ENCODE measurements at places on chromosomes 4 and X.

- no peaks in the 10 kb centered on the region for H3K36me3 ChIP-seq
- H3K4me3 ChIP-seq: no peak overlapping the region
- DNase-seq: no peak
Observed at GRCh38 chrX:28273736-28274135, 292.5 kb upstream of the DCAF8L1 start.

DNA sequence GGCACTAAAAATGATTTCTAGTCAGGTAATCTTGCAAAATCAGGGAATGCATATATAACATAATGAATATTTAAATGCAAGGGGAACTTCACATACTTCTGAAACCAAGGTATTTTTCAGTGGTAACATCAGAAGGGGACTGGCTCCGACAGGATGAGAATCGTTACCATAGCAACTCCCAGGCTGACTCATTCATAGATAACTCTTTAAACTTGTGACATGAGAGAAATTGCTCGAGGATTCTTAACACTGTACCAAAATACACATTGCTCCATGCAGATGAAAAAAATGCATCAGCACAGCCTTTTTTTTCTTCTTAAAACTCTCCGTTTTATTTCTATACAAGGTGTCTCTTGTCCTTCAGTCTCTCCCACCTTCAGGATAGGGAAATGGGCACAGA is 114.3 kb downstream of the GABRB1 start:
- H3K27ac ChIP-seq: no peak overlapping the region
- peaks cover 9% of the 10 kb centered on the region for H3K4me1 ChIP-seq
- no peak overlapping the region for H3K4me3 ChIP-seq
- no peaks in the 10 kb centered on the region for H3K27me3 ChIP-seq
- DNase-seq: peak; percentile 41
- H3K36me3 ChIP-seq: no peaks in the 10 kb centered on the region

- DNase-seq: peak; percentile 87
- H3K4me3 ChIP-seq: peak overlapping the region; percentile 28
- H3K27me3 ChIP-seq: no peaks in the 10 kb centered on the region
- H3K4me1 ChIP-seq: peaks cover 16% of the 10 kb centered on the region
- no peaks in the 10 kb centered on the region for H3K36me3 ChIP-seq
Observed at GRCh38 chr4:99404595-99405287, 30.4 kb downstream of the ADH7 start.

DNA sequence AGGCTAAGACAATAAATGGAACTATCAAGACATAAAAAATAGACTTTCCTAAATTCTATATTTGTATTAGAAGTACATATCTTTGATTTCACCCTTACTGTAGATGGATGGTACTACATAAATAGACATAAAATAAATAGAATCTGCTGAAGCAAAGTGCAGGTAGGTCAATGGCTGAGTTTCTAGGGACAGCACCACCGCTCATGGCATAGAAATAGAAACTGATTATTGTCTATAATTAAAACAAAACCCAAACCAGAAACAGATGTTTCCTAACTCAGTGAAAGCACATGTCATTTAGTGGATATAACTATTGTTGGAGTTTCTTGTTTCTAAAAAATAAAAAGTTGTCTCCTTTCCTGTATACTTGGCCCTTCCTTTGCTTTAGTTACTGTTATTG is 387.3 kb upstream of the ADGRL3 start:
- no peaks in the 10 kb centered on the region for H3K4me1 ChIP-seq
- DNase-seq: no peak
- H3K4me3 ChIP-seq: no peak overlapping the region
- no peak overlapping the region for H3K27ac ChIP-seq

GRCh38 chrX:31293409-31293808 is 221.6 kb upstream of the FTHL17 start:
- no peaks in the 10 kb centered on the region for H3K27me3 ChIP-seq
- no peak for DNase-seq
- H3K4me1 ChIP-seq: no peaks in the 10 kb centered on the region
- H3K4me3 ChIP-seq: no peak overlapping the region
- no peaks in the 10 kb centered on the region for H3K36me3 ChIP-seq
- H3K27ac ChIP-seq: no peak overlapping the region

DNA sequence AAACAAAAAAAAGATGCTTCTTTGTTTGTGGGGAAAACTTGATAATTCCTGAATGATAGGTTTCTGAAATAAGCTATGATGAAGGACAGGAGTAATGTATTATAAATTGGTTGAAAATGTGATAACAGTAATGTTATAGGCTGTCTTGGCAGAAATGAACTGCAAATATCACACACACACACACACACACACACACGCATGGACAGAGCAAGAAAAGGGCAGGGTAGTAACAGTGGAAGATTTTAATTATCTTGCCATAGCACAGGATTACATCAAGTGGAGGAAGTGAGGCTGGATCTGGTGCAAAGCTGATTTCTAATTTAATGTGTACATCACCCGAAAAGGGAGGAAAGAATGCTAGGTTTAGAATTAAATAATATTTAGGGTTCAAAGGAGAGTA is 97.5 kb upstream of the CXXC4 start:
- H3K36me3 ChIP-seq: no peaks in the 10 kb centered on the region
- no peaks in the 10 kb centered on the region for H3K4me1 ChIP-seq
- no peak overlapping the region for H3K27ac ChIP-seq
- no peak for DNase-seq
- H3K4me3 ChIP-seq: no peak overlapping the region
- no peaks in the 10 kb centered on the region for H3K27me3 ChIP-seq

GRCh38 chr4:103095080-103095479 is 4.6 kb downstream of the BDH2 start:
- H3K27ac ChIP-seq: no peak overlapping the region
- peaks cover 10% of the 10 kb centered on the region for H3K4me1 ChIP-seq
- no peak for DNase-seq
- H3K36me3 ChIP-seq: no peaks in the 10 kb centered on the region

DNA sequence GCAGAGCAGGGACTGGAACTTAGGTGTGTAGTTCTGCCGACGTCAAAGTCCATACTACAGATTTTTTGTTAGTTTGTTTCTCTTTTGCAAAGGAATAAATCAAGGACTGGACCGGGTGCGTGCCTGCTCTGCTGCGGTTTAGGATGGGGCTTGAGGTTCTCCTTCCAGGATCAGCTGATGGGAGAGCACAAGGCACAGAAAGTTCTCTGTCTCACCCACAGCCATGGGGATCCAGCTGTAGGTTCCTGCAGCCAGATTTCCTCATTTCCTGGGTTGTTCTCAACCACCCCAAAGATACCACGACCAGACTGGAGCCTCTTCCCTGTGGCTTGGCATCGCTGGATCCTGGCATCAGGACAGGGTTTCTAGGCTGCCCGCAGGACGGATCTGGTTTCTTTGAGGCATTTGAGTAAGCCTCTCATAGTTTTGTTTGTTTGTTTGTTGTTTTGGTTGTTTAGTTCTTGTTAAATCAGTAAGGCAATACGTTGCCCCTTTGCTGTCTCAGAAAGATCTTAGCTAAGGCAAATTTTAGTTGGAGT is 789 bp upstream of the SRPX start:
- DNase-seq: no peak
- no peak overlapping the region for H3K27ac ChIP-seq
- H3K4me3 ChIP-seq: no peak overlapping the region

- H3K27me3 ChIP-seq: no peaks in the 10 kb centered on the region
- no peaks in the 10 kb centered on the region for H3K36me3 ChIP-seq
- H3K27ac ChIP-seq: peak within 1 kb of the TSS; percentile 96
- H3K4me3 ChIP-seq: peak within 1 kb of the TSS; percentile 75
- peak; percentile 91 for DNase-seq
Observed at GRCh38 chr4:38856524-38857337, at the start of gene TLR6. Gene TLR6, minus strand, starts transcription at chr4:38856817. Its CDS starts 27,344 bp downstream, at chr4:38829473.

GRCh38 chrX:134315866-134316265 is 78.9 kb downstream of the CCDC160 start:
- H3K36me3 ChIP-seq: no peaks in the 10 kb centered on the region
- no peaks in the 10 kb centered on the region for H3K27me3 ChIP-seq
- no peak overlapping the region for H3K4me3 ChIP-seq
- H3K4me1 ChIP-seq: no peaks in the 10 kb centered on the region

DNA sequence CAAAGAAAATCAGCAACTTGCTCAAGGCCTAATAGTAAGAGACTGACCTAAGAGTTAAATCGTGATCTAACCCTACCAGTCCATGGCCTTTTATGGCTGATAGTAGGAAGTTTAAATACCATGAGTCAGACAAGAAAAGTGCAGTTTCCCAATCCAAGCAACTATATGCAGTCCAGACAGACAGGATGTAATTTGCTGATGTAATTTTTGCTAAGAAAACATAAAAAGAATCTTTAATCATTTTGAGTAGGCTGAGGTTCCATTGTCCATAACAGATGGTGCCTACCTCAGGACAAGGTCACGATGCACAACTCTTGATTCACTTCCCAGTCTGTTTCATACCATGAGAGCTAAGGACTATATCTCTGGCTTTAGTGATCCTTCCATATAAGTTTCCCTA is 317.5 kb upstream of the GRIA3 start:
- H3K36me3 ChIP-seq: no peaks in the 10 kb centered on the region
- no peaks in the 10 kb centered on the region for H3K27me3 ChIP-seq
- no peak overlapping the region for H3K4me3 ChIP-seq
- DNase-seq: no peak
- H3K4me1 ChIP-seq: no peaks in the 10 kb centered on the region

GRCh38 chr4:85166318-85166717 is 199.8 kb upstream of the WDFY3 start:
- no peak for DNase-seq
- no peaks in the 10 kb centered on the region for H3K4me1 ChIP-seq

- no peaks in the 10 kb centered on the region for H3K27me3 ChIP-seq
- no peaks in the 10 kb centered on the region for H3K36me3 ChIP-seq
- DNase-seq: no peak
- H3K4me3 ChIP-seq: no peak overlapping the region
- no peaks in the 10 kb centered on the region for H3K4me1 ChIP-seq
Observed at GRCh38 chr4:38516190-38516589, 147.8 kb upstream of the KLF3 start.

DNA sequence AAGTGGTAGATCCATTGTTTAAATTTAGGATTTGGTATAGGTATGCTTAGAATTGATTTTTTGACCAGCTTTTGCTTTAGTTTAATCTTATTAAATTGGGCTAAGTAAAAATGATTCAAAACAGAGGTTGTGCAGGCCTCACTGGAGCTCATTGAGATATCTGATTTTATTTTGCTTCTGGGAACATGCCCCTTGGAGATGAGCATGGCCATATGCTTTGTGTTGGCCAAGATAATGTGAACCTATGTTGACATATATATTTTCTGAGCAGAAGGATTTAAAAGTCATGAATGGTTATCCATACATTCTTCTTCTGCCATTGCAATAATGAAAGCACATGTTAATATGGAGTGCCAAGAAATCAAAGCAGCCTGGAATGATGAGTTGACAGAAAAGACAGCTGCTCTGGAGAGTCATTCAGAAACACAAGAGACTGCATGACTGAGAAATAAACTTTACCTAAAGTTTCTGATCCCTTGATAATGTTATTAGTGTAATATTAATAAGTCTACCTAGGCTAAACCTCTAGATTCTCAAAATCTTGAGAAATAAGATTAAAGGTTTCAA is 489.7 kb upstream of the GNPDA2 start:
- H3K36me3 ChIP-seq: no peaks in the 10 kb centered on the region
- DNase-seq: no peak
- no peaks in the 10 kb centered on the region for H3K27me3 ChIP-seq
- H3K4me3 ChIP-seq: no peak overlapping the region

DNA sequence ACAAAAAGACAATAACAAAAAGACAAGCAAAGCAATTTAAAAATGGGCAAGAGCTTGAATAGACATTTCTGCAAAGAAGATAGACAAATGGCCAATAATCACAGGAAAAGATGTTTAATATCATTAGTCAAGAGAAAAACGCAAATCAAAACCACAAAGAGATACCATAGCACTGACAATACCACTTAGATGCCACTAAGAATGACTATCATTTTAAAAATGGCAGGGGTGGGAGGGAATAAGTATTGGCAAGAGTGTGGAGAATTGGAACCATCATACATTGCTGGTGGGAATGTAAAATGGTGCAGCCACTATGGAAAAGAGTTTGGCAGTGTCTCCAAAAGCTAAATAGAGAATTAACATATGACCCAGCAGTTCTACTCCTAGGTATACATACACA is 15.1 kb upstream of the EXOC1 start:
- no peak overlapping the region for H3K27ac ChIP-seq
- H3K4me1 ChIP-seq: no peaks in the 10 kb centered on the region
- no peaks in the 10 kb centered on the region for H3K27me3 ChIP-seq
- DNase-seq: no peak
- no peaks in the 10 kb centered on the region for H3K36me3 ChIP-seq

DNA sequence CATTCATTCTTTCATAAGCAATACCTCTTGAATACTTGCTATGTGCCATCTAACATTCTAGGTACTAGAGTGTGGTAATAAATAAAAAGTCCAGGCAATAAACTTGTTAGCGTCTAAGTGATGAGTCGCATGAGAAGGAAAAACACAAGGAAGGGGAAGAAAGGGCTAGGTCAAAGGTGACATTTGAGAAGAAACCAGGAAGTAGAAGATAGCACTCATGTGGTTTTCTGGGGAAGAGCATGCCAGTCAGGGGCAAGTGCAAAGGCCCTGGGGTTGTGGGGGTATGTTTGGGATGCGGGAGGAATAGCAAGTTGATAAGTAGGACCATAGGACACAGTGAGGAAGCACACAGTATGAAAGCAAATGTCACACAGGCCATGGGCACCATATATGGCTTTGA is 157.0 kb downstream of the TSPAN5 start:
- H3K27me3 ChIP-seq: no peaks in the 10 kb centered on the region
- DNase-seq: no peak
- no peaks in the 10 kb centered on the region for H3K36me3 ChIP-seq
- no peak overlapping the region for H3K27ac ChIP-seq
- H3K4me1 ChIP-seq: no peaks in the 10 kb centered on the region

DNA sequence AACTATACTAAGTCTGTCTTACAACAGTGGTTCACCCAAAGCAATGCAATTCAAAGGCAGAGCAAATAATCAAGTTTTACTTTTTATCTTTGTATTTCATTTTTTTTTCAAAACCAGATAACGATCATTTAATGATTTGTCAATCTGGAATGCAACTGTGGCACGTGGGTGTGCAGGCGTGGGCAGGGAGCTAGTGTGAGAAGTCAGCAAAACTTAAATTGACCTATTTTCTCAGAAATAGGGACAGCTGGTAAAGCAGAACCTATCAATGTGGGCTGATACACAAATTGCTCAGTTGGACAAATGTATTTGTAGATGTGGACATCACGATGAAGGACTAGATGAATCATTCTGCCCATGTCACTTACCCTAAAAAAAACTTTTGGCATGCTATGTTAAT is 105.6 kb downstream of the CBLL2 start:
- H3K4me3 ChIP-seq: no peak overlapping the region
- H3K4me1 ChIP-seq: no peaks in the 10 kb centered on the region
- H3K27ac ChIP-seq: no peak overlapping the region
- DNase-seq: no peak

GRCh38 chr4:168761066-168761465 is 249.0 kb downstream of the CBR4 start:
- no peaks in the 10 kb centered on the region for H3K4me1 ChIP-seq
- no peak for DNase-seq
- no peak overlapping the region for H3K27ac ChIP-seq
- H3K27me3 ChIP-seq: no peaks in the 10 kb centered on the region
- no peak overlapping the region for H3K4me3 ChIP-seq

GRCh38 chr4:140877781-140878180 is 121.6 kb upstream of the TBC1D9 start:
- no peaks in the 10 kb centered on the region for H3K4me1 ChIP-seq
- H3K36me3 ChIP-seq: no peaks in the 10 kb centered on the region
- DNase-seq: no peak
- H3K27me3 ChIP-seq: no peaks in the 10 kb centered on the region
- no peak overlapping the region for H3K27ac ChIP-seq

- no peak overlapping the region for H3K4me3 ChIP-seq
- H3K27ac ChIP-seq: no peak overlapping the region
- H3K36me3 ChIP-seq: no peaks in the 10 kb centered on the region
- no peaks in the 10 kb centered on the region for H3K4me1 ChIP-seq
- DNase-seq: no peak
- no peaks in the 10 kb centered on the region for H3K27me3 ChIP-seq
Observed at GRCh38 chr4:108543359-108543968, 76.9 kb upstream of the RPL34 start.

Measured in GM12878 (cell line).